ENCODE measurements at places on chromosomes 4 and X.

- no peak for DNase-seq
These were observed 1310.1 kb downstream of the ADGRL3 start for GRCh38 chr4:62510228-62510627.

GRCh38 chr4:186739802-186740434 lies 16.3 kb upstream of the FAT1 start:
- no peak for DNase-seq

GRCh38 chr4:112508356-112508755 lies 7.6 kb downstream of the NEUROG2 start:
- DNase-seq, result no peak

DNA sequence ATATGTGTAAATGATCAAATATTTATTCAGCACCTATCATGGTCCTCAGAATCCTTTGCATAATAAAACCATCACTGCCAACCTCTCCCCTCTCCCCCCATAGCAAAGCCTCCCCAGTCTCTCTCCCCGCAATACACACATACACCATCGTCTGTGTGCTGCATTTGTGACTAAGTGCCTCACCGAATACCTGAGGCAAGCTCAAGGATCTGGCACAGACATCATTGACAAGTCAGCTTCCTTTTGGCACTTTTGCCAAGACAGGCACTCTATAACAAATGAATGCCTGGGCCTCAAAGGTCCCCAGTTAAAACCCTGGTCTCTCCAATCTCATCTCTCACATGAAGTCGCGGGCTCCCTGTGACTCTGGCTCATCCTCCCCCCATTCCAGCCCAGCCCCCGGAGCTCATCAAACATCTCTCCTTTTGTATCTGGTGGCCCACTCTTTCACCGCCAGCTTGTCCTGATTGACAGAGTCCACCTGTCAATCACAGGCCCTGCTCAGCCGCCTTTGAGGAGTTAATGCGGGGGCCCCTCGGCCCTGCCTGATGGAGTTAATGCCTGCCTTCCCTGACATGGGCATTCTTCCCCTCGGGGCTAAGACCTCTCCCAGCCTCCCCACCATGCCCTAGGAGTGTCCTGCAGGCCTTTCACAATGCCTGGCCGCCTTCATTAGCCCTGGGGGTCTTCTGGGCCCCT lies 135.8 kb upstream of the ATP6AP2 start:
- no peak for DNase-seq

GRCh38 chrX:84186603-84187532 lies 1.1 kb downstream of the RPS6KA6 start:
- DNase-seq, result no peak

- no peak for DNase-seq
These were observed 315.2 kb downstream of the GRID2 start for GRCh38 chr4:92618968-92619367.

Data from stimulated activated CD4-positive, alpha-beta T cell treated with anti-CD3 and anti-CD28 coated beads, Interleukin-15, amount 100 ng/mL, for 24 hours (primary cell).